ENCODE measurements at places on chromosomes 3 and 15. TPM values are rescaled to one million over a fixed set of nuclear protein-coding genes. Genes with fewer than 3 reads are reported as not detected.

The VWA5B2 gene
- total RNA-seq = 0.72 TPM

The GOLGA8G gene
- not detected for total RNA-seq

DNA sequence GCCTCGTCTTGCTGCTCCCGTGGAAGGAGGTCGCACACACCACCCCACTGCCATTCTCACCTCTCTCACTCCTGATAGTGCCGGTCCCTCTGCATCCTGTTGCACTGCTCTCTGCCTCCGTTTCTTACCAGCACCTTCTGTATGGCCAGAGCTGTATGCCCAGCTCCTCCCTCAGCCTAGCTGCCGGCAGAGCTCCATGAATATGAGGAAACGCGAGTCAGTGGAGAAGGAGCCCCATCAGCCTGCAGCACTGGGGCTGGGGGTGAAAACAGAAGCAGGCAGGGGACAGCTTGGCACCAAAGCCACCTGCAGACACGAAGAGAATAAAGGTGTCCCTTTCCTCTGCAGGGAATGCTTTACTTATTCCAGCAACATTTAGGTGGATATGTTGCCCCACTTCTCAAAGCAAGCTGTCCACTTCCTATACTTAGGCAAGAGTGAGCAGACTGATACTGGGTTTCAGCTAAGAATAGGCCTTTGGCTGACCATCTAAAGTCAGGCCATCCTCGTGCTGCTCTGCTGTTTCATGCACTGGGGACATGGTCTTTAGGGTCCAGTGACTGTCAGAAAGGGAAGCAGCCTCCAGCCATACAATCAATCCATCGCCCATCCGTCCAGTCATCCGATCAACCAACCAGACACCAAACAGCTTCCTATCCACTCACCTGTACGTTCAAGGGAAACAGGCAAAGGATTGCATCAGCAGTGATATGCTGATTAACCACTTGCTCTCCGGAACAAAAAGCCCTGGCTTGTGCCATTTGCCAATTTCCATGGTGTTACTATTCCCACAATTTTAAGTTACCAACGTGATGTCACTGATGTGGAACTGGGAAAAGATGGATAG is 222.7 kb downstream of the XXYLT1 start:
- DNase-seq = no peak

GRCh38 chr15:91649831-91650321 is 203.6 kb upstream of the SLCO3A1 start:
- no peak for DNase-seq

DNA sequence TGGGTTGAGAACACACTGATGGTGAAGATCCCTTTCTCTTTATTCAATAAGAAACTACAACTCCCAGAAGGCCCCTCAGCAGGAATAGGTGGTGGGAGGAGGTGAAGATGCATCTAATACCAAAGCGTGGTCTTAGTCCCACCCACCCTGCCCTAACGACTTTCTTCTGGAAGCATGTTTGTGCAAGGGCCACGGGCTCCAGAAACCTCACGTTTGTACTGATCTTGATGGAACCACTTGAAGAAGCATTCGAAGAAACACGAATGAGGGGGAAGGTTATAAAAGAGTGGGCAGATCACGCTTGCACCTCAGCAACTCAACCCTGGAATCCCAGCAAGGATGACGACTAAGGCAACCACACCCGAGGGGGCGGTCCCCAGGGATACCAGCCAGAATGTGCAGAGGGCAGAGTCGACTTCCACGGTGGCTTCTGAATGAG is 10.6 kb upstream of the SLC25A36 start:
- no peak for DNase-seq
